ENCODE measurements at places on chromosomes 5 and 9.

GRCh38 chr5:111972080-111972479, 215.1 kb upstream of the NREP start:
- no peak for DNase-seq

DNA sequence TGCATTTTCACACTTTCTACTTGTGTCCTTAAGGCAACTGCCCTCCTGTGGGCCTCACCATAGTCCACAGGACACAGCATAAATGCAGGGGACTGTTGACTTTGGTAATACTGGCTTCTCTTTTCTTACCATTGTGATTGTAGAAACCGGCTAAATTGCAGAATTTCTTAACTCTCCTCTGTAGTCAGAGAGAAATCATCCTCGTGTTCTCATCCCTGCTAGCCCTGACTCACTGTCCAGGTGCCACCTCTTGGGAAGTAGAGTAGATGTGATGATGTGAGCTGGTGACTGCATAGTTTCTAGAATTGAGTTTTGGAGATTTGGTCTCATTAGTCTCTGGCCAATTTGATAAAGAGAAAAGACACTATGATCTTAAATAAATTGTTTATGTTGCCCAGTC, 5.5 kb downstream of the PHF24 start:
- no peak for DNase-seq

- no peak for DNase-seq
Observed at GRCh38 chr5:81140441-81140840, 92.7 kb upstream of the CKMT2 start.

- DNase-seq: peak; percentile 57
Observed at GRCh38 chr9:134778841-134779411, 101.7 kb upstream of the FCN2 start.
